ENCODE measurements at places on chromosomes 5 and 9. TPM values are rescaled to one million over a fixed set of nuclear protein-coding genes. Genes with fewer than 3 reads are reported as not detected.

The PCDHB14 gene
- total RNA-seq = 1.4 TPM

The PRLR gene
- total RNA-seq = 0.16 TPM

The ARHGEF37 gene
- 0.78 TPM for total RNA-seq

The AJM1 gene
- 0.88 TPM for total RNA-seq

The SLC6A18 gene
- total RNA-seq = not detected

The EGFL7 gene
- 26.7 TPM for total RNA-seq

The NSMF gene
- total RNA-seq = 27.4 TPM

The PRKACG gene
- not detected for total RNA-seq

The LIX1 gene
- total RNA-seq = not detected

The STPG3 gene
- not detected for total RNA-seq

The PCDHGA11 gene
- total RNA-seq = 13.7 TPM

The SLC2A6 gene
- 3.5 TPM for total RNA-seq

The IL17B gene
- 0.80 TPM for total RNA-seq

The OCLN gene
- total RNA-seq = 0.88 TPM

The SLC36A2 gene
- not detected for total RNA-seq

The LPAR1 gene
- 116 TPM for total RNA-seq

The BTNL8 gene
- not detected for total RNA-seq

The PLK2 gene
- 133 TPM for total RNA-seq

The ZBED3 gene
- 1.7 TPM for total RNA-seq

The PCDHB13 gene
- total RNA-seq = 1.0 TPM

The FLT4 gene
- total RNA-seq = 1.9 TPM

The ANXA2R gene
- total RNA-seq = 1.4 TPM

The AGXT2 gene
- total RNA-seq = not detected

The FSTL4 gene
- total RNA-seq = 0.26 TPM

The PAM gene
- total RNA-seq = 116 TPM

The MOB3B gene
- total RNA-seq = 3.8 TPM

The FBP2 gene
- total RNA-seq = not detected

The FAM170A gene
- total RNA-seq = not detected

The NDUFS6 gene
- total RNA-seq = 103 TPM

The IFNB1 gene
- total RNA-seq = not detected

The FAM221B gene
- not detected for total RNA-seq

The OSMR gene
- 43.8 TPM for total RNA-seq

The DND1 gene
- 0.26 TPM for total RNA-seq

The WNT8A gene
- total RNA-seq = not detected

The TMEM174 gene
- not detected for total RNA-seq

The DNLZ gene
- total RNA-seq = 29.3 TPM
